ENCODE measurements at places on chromosomes 2 and 18.

- DNase-seq = no peak
These were observed 71.0 kb downstream of the NGEF start for GRCh38 chr2:232941912-232942594.

- no peak for DNase-seq
These were observed 11.4 kb downstream of the SH2D6 start for GRCh38 chr2:85429924-85430289.

DNA sequence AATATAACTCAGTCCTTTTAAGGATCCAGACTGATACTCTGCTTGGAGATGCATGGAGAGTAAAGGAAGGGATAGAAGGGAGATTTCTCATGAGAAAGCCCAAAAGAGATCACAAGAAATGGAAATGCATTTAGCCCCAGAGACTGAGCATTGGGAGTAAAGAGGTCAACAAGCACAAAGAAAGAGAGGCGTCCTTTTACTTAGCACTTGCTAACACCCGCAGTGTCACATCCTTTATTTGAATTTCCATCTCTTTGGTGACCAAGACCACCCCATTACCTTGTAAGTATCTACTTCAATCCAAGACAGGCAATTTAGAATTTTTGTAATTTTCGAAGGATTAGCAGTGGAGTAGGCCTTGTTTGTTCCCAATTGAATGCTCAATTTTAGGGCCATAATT is 111.8 kb upstream of the DCC start:
- no peak for DNase-seq

GRCh38 chr18:48820483-48821250 is 130.1 kb downstream of the SMAD7 start:
- no peak for DNase-seq

DNA sequence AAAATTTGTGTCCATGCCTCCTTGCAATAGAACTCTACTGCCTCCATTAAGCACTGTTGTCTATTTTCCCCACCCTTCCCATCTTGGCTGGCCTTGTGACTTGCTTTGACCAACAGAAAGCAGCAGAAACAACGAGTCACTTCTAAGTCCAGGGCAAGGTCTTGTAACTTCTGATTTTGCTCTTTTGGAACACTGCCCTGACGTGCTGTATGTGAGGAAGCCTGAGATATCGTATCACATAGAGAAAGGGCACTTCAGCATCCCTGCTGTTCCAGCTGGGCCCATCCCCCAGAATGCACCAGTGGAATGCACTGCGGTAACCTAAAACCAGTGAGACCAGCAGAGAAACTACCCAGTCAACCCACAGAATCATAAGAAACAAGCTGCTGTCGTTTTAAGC is 28.1 kb downstream of the NCKAP1 start:
- no peak for DNase-seq

DNA sequence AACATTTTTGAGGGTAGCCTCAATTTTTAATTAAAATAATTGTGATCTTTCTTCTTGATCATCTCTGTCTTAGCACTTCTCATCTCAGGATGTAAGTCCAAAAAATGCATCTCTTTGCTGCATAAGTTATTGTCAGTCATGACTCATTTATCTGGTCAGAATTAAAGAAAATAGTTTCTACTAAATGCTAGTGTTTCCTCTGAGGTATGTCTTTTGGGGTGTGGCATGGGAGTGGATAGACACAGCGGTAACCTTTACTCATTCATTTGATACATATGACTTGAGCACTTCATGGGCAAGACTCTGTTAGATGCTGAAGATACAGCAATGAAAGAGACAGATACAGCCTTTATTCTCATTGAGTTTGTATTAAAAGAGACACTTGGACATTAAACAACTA is 284.7 kb downstream of the IRS1 start:
- no peak for DNase-seq

DNA sequence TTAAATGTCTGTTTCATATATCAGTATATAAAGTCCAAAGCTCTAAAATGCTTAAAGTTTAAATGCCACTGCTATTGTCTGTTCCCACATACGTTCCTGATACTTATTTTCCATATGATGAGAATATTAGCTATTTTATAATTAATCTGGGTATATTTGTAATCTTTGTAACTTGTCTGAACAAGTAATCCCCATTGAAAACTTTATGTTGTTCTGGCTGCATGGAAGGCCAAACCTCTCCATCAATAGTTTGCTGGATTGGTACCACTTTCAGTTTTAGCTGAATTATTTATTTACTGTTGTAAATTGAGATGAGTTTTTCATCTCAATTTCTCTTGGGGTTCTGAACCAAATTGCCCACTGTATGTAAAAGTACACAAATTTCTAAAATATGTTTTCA is 1.5 kb downstream of the MBD5 start:
- DNase-seq = no peak

GRCh38 chr2:858646-859045 is 92.0 kb upstream of the SNTG2 start:
- DNase-seq = no peak

- DNase-seq = no peak
These were observed 13.3 kb downstream of the OTOF start for GRCh38 chr2:26464390-26465265.

DNA sequence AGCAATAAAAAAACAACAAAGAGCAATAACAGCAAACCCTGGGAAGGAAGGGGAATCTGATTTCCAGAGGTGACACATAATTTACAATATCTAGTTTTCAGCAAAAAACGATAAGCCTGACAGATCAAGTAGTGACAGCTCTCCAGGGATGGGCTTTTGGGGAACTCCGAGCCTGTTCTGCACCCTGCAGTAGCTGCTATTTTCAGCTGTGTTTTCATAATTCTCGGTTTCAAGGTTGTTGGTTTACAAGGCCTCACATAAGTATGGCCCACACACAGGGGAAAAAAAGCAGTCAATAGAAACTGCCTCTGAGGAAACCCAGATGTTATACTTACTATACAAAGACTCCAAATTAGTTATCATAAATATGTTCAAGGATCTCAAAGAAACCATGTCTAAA is 67.7 kb upstream of the CTLA4 start:
- no peak for DNase-seq

All from activated CD4-positive, alpha-beta T cell treated with anti-CD3 and anti-CD28 coated beads for 4 hours (primary cell).